NCI-H2081 treated with DMSO at 0.1 percent for 48 hours (cell line): ENCODE measurements at places on chromosomes 5 and 9.

DNA sequence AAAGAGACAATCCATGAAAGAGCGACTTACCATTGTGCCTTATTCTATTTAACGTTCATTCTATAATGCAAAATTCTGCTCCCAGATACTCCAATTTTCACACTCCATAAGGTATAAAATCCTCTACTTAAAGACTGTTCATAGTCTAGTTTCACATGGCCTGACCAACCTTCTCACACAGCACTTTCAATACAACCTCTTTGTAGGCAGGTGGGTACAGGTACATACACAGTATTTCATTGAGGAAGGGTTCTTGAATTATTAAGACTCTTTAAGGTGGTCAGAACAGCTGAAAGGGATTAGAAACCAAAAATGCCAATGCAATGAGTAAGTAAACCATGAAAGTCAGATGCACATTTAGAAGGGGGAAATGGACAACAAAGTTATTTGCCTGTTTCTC lies 352.0 kb downstream of the PARP8 start:
- DNase-seq: no peak

DNA sequence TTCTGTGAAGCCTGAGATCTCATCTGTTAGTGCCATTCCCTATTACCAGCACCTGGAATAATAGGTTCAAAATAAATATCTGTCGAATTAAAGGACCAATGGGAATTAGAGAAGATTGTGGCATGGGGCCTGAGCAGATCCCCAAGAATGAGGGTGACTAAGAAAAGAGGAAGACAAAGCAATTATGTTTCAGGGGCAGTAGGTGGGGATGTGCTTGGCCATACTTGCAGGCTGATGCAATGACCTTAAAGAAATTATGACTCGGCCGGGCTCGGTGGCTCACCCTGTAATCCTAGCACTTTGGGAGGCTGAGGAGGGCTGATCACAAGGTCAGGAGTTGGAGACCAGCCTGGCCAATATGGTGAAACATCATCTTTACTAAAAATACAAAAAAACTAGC lies 562.8 kb downstream of the PTPRD start:
- no peak for DNase-seq

GRCh38 chr5:116343961-116344360 lies 230.7 kb downstream of the SEMA6A start:
- no peak for DNase-seq

GRCh38 chr9:3435732-3436131 lies 90.1 kb downstream of the RFX3 start:
- DNase-seq: no peak

GRCh38 chr5:82792096-82792495 lies 285.1 kb downstream of the TMEM167A start:
- no peak for DNase-seq

GRCh38 chr9:738209-738915 lies 103.1 kb upstream of the DMRT1 start:
- DNase-seq: no peak

- DNase-seq: no peak
Measured at GRCh38 chr9:94973451-94973941, 247.0 kb downstream of the AOPEP start.

- DNase-seq: no peak
Measured at GRCh38 chr9:70481471-70481870, 67.0 kb upstream of the KLF9 start.

- DNase-seq: no peak
Measured at GRCh38 chr5:1402611-1403255, 42.5 kb downstream of the SLC6A3 start.

DNA sequence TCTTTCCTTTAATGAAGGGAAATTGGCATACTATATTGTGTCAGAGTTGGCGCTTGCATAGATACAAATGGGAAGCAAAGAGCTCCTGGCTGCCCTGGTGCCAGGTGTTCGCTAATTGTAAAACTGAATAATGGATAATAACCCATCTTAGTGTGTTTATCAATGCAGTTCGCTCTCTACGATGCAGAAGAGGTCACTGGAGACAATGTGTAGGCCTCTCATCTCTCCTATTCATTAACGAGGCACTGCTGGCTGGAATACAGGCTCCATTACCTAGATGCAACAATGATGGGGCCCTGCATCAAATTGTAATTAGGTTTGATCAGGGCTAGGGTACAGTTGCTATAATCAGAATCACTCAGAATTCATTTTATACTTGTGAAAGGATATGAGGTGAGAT lies 171.0 kb downstream of the RMI1 start:
- DNase-seq: peak; percentile 72

DNA sequence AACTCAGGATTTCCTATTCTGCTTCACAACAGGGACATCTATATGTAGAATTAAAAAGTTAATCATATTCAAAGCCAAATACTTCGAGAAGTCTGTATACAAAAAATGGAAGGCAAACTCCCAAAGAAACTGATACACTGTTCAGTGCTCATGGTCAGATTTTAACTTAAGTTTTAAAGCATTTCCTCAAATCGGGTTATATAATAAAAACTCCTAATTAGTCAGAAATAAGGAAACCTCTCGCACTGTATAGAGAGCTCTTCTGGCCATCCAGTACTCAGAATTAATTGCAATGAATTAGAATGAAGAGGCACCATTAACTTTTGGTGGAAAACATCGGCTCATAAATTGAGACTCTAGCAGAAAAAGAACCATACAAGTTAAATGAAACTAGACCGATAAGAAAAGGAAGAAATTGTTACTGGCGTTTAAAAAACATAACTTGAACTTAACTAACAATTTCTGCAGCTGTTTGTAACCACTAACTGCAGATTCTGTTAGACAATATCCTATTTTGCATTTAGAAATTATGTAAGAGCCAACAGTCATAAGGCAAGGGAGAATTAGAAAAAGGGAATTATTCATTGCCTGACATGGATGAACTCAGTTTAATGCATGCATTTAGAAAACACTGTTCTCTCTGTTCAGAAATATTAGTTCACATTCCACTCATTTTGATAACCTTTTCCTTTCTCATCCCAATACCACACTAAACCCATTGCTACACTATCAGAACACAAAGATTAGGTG lies 96.6 kb downstream of the FNBP1 start:
- DNase-seq: no peak

- DNase-seq: no peak
Measured at GRCh38 chr9:90365666-90366065, 277.0 kb downstream of the DIRAS2 start.

- no peak for DNase-seq
Measured at GRCh38 chr5:57466544-57466943, 16.1 kb downstream of the ACTBL2 start.

DNA sequence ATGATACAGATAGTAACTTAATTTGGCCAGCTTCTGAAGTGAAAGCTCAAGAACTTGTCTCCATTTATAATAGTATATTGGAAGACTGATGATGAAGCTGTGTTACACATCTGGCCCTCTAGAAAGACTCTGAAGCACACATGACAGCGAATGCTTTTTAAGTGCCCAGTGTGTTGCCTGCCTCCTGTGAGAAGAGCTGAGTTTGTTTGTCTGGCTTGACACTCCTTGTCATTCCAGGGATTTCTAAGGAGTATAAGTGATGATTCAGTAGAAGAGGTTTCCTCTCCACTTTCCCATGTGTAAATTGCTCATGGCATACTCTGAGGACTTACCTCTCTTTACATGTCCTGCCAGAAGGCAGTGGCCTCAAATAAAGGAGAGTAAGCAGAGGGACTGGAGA lies 30.4 kb upstream of the LRRTM2 start:
- DNase-seq: no peak

GRCh38 chr5:181211208-181211607 lies 6.2 kb upstream of the TRIM7 start:
- no peak for DNase-seq

GRCh38 chr5:177123789-177124485 lies 9.6 kb upstream of the NSD1 start:
- DNase-seq: no peak

DNA sequence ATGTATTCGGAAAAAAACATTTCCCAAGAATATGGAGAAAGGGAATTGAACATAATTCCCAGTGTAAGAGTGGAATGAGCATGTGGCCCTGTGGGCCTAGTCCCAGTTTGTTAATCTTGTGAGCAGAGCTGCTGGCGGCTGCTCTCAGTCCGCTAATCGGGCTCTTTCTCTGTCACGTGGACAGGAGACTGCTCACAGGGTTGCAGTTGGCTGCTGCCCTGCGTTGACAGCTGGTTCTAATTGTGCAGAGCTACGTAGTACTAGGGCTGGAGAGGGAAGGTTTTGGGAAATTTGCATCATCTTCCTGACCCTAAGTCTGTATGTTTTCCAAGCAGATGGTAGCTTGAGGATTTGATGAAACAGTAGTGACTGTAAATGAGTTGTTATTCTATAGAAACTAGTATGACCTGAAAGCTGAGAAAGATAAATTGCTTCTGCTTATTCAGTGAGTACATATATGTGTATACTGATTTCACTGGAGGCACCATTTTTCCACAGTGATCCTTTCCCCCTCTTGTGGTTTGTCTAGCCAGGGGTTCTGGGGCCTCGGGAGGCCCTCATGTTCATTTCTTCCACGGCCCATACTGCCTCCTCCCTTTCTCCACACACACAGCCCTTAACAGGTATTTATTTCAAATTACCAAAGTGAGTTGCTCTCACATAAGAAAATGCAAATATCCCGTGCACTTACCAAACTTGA lies 100.6 kb downstream of the ANGPTL2 start:
- DNase-seq: no peak

GRCh38 chr9:116342061-116342460 lies 188.5 kb downstream of the PAPPA start:
- peak; percentile 75 for DNase-seq

GRCh38 chr5:37836235-37836591 lies 3.6 kb downstream of the GDNF start:
- no peak for DNase-seq

GRCh38 chr5:131795228-131795627 lies 1.6 kb downstream of the FNIP1 start:
- DNase-seq: no peak

GRCh38 chr9:84950879-84951811 lies 281.6 kb downstream of the NTRK2 start:
- DNase-seq: no peak

GRCh38 chr5:133825631-133826289 lies 142.7 kb downstream of the C5orf15 start:
- no peak for DNase-seq

DNA sequence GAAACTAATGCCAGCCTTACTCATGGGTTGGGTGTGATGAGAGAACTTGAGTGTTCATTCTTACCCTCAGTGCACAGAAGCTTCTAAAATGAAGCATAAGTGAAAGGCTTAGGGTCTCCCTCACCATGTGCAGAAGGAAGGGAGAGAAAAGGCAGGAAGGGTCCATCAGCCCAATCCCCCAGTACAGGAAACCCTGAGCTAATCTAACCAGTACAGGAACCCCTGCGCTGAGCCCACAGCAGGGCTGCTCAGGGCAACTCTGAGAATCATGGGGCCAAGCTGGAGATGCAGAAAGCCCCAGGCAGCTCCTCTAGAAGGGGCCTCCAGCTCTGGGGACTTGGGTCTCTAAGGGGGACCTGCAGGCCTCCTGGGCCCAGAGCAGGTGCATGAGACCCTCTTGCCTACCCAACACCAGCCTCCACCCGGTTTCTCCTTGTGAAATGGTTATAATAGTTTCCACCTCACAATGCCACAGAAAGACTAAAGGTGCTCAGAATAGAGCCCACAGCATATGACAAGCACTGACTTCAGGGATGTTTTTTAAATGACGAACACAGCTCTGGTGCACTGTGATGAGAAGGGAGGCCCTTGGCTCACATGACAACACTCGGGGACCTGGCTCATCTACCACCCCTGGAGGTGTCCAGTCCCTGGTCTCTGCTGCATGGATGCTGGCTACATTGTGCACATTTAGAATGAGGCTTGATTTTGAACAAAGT lies 190.1 kb downstream of the ACTL7B start:
- no peak for DNase-seq

DNA sequence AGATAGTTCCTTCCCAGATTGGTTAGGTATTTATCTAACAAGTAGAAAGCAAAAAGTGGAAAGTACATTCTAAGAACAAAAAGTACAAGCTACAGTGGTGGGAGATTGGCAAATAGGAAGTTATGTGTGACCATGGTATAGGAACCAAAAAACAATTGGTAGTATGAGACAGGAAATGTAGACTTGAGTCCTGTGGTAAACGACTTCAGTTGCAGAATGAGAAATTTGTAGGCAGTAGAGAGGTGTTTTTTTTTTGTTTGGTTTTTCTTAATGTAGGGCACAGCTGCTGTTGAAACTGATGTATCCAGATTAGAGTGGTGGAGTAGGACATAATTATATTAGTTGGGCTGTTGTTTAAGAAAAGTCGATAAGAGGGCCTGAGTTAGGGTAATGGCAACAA lies 72.0 kb downstream of the CCNH start:
- DNase-seq: no peak

- no peak for DNase-seq
Measured at GRCh38 chr5:175236176-175236575, 207.8 kb downstream of the DRD1 start.
